ENCODE measurements at places on chromosomes 7 and 10. TPM values are rescaled to one million over a fixed set of nuclear protein-coding genes. Genes with fewer than 3 reads are reported as not detected.

GRCh38 chr10:93386631-93387369 is 95.3 kb downstream of the MYOF start:
- no peak for DNase-seq
- no peak overlapping the region for H3K4me3 ChIP-seq
- peaks cover 11% of the 10 kb centered on the region for H3K4me1 ChIP-seq
- no peaks in the 10 kb centered on the region for H3K36me3 ChIP-seq

PDLIM1 gene
- total RNA-seq, result 0.88 TPM

GRCh38 chr7:38936641-38937040 is 27.6 kb upstream of the VPS41 start:
- no peak for DNase-seq
- H3K27ac ChIP-seq, result no peak overlapping the region
- no peaks in the 10 kb centered on the region for H3K36me3 ChIP-seq
- no peaks in the 10 kb centered on the region for H3K27me3 ChIP-seq

DNA sequence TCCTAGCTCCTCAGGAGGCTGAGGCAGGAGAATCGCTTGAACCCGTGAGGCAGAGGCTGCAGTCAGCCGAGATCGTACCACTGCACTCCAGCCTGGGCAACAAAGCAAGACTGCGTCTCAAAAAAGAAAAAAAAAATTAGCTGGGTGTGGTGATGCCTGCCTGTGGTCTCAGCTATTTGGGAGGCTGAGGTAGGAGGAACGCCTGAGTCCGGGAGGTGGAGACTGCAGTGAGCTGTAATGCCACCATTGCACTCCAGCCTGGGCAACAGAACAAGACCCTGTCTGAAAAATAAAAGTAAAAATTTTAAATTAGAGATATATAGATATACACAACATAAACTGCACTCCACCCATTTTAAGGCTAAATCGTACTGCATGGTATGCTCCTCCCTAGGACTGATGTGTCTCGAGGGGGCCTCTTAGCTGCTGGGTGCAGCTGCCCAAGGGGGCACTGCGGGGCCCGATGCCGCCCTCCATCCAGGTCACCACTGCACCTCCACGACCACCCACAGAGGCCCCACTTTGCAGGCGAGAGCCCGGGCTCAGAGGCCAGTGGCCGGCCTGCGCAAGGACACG is 40.9 kb upstream of the FOXK1 start:
- H3K36me3 ChIP-seq, result no peaks in the 10 kb centered on the region
- H3K27me3 ChIP-seq, result no peaks in the 10 kb centered on the region
- H3K27ac ChIP-seq, result peak overlapping the region; percentile 51

- H3K27me3 ChIP-seq, result no peaks in the 10 kb centered on the region
- H3K4me3 ChIP-seq, result no peak overlapping the region
- DNase-seq, result no peak
- no peak overlapping the region for H3K27ac ChIP-seq
- no peaks in the 10 kb centered on the region for H3K36me3 ChIP-seq
Measured at GRCh38 chr7:14055813-14056212, 66.3 kb upstream of the ETV1 start.

DNA sequence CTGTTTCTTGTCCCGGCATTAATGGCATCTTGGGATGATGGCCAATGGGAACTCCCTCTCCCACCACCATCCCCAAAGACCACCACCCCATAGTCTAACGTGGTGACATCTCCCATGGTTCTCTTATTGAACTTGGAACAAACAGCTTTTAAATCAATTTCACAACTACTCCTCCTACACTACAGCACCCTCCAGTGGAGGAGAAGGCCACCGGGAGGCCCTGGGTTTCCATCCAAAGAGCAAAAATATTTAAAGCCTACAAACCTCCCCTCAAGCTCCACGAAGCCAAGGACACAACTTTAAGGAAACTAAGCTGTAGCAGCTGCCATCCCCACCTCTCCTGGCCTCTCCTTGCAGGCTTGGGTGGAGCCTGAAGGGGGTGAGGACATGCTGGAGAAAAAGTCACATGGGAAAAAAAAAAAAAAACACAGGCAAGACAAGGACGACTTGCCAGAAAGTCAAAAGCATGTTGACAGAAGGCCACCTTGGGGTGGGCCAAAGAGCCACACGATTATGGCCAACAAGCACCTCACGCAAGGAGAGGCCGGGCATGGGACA is 94.0 kb upstream of the LANCL2 start:
- no peaks in the 10 kb centered on the region for H3K27me3 ChIP-seq
- H3K27ac ChIP-seq, result no peak overlapping the region
- H3K4me3 ChIP-seq, result no peak overlapping the region
- DNase-seq, result no peak
- no peaks in the 10 kb centered on the region for H3K36me3 ChIP-seq

DNA sequence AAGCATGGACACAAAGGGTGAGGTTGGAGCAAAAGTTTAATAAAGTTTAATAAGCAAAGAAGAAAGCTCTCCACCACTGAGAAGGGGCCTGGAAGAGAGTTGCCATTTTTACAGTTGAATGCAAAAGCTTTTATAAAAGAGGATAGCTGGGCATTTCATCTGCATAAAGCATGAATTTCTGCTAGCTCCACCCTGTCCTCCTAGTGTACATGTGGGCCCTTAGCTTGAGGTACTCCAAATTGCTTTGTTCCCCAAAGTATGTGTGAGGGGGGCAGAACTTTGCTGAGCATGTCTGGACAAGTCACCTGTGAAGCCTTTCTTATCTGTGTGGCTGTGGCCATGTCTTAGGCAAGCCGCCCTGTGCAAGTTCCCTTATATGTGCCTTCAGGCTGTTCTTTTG is 22.6 kb upstream of the CROT start:
- no peaks in the 10 kb centered on the region for H3K4me1 ChIP-seq
- DNase-seq, result no peak
- no peak overlapping the region for H3K27ac ChIP-seq
- H3K4me3 ChIP-seq, result no peak overlapping the region

DNA sequence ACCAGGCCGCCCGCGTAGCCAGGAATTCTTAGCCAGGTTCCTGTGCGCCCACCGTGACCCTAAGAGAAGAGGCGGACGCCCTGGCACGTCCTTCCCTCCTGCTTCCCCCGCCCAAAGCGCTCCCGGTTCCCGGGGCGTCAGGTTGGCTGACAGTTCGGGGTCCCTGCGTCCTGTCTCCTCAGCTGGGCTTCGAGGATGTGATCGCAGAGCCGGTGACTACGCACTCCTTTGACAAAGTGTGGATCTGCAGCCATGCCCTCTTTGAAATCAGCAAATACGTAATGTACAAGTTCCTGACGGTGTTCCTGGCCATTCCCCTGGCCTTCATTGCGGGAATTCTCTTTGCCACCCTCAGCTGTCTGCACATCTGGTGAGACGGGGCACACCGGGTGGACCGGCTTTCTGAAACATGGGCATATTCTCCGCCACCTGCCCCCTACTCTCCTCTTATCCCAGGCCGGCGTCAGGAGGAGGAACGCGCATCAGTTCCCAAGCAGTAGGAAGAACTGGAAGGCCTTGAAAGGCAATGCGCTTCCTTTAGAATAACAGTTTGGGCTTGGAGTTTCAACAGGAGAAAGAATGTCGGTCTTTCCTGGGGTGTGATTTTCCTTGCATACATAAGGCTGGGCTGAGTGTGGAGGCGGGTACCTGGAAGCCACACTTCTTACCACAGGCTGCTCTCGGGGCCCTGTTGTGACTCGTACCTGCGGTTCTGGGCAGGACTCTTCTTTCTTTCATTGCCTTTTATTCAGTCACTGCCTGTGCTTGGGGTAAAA is 728 bp downstream of the CAV2 start:
- H3K27ac ChIP-seq, result peak overlapping the region; percentile 71
- peaks cover 20% of the 10 kb centered on the region for H3K27me3 ChIP-seq
- no peaks in the 10 kb centered on the region for H3K36me3 ChIP-seq
- H3K4me1 ChIP-seq, result peaks cover 7% of the 10 kb centered on the region
- H3K4me3 ChIP-seq, result peak overlapping the region; percentile 15

- peak; percentile 39 for DNase-seq
- peak overlapping the region; percentile 91 for H3K27ac ChIP-seq
- H3K4me1 ChIP-seq, result peaks cover 79% of the 10 kb centered on the region
- peak overlapping the region; percentile 58 for H3K4me3 ChIP-seq
Measured at GRCh38 chr7:99380032-99380822, 5.7 kb downstream of the ARPC1B start.

DNA sequence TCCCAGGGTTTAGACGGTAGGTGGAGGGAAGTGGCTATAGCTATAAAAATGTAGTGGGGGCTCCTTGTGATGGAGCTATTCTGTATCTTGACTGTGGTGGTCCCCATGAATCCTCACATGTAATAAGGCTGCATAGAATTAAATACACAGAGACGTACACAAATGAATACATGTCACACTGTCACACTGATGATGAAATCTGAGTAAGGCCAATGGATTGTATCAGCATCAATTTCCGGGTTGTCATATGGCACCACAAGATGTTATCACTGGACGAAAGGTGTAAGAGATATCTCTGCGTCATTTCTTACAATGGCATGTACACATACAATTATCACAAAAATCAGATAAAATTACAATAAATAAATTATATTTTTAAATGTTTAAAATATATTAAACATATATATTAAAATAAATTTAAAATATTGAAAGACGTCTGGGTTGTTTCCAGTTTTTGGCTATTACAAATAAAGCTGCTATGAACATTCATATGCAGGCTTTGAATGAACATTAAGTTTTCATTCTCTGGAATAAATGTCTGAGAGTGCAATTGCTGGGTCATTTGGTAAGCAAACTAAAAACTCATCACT is 38.1 kb downstream of the LEP start:
- no peak overlapping the region for H3K27ac ChIP-seq
- H3K36me3 ChIP-seq, result no peaks in the 10 kb centered on the region
- H3K4me1 ChIP-seq, result no peaks in the 10 kb centered on the region
- H3K27me3 ChIP-seq, result no peaks in the 10 kb centered on the region

DNA sequence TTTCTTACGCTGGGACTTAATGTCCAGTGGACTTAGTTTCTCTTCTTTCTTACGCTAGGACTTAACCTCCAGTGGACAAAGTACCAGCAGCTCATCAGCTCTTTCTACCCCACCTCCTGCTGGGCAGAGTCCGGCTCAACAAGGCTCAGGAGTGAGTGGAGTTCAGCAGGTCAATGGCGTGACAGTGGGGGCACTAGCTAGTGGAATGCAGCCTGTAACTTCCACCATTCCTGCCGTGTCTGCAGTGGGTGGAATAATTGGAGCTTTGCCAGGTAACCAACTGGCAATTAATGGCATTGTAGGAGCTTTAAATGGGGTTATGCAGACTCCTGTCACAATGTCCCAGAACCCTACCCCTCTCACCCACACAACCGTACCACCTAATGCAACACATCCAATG is 199.7 kb downstream of the MLLT10 start:
- H3K27ac ChIP-seq, result no peak overlapping the region
- no peak overlapping the region for H3K4me3 ChIP-seq
- peaks cover 12% of the 10 kb centered on the region for H3K36me3 ChIP-seq
- peaks cover 17% of the 10 kb centered on the region for H3K4me1 ChIP-seq

AKR1C8 gene
- not detected for total RNA-seq

TIAL1 gene
- 207 TPM for total RNA-seq
